ENCODE measurements at places on chromosomes 12 and 14. TPM values are rescaled to one million over a fixed set of nuclear protein-coding genes. Genes with fewer than 3 reads are reported as not detected.

CCDC38 gene
- not detected for total RNA-seq

NANOG gene
- not detected for total RNA-seq

OR4E1 gene
- total RNA-seq: not detected

DNA sequence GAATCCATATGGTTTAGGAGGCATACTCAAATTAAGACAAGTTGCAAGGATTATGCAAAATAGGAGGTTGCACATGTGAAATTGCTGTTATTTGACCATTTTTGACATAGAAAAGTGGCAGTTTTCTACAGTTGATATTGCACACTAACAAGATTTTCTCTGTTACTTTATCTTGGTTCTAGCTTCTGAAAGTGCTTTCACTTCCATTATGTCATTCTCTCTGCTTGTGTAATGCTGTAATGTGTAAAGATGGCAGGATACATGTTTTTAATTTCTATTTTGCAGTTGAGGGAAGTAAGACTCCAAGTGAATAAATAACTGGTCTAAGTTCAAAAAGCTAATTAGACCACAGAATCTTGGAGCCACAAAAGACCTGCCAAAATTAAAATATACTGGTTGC lies 60.6 kb downstream of the MYRFL start:
- H3K4me3 ChIP-seq: no peak overlapping the region
- no peak overlapping the region for H3K27ac ChIP-seq
- H3K36me3 ChIP-seq: no peaks in the 10 kb centered on the region

DNA sequence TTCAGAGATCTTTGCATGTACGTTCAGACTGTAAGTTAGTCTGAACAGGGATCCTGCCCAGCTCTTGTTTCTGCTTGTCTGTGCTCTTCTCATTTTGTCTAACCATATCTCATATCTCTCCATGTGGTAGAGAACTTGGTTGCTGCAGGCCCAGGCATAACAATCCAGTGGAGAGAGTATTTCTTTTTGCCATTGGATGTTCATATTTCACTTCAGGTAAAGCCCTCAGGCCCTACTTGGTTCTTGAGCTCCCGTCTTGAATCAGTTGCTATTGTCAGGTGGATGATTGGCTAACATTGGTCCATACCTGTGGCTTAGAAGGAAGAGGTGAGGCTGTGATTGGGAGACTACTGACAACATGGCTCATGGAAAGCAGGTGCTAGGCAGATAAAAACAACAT lies 357.7 kb upstream of the FLRT2 start:
- no peak overlapping the region for H3K4me3 ChIP-seq
- no peaks in the 10 kb centered on the region for H3K27me3 ChIP-seq
- no peak overlapping the region for H3K27ac ChIP-seq
- no peaks in the 10 kb centered on the region for H3K4me1 ChIP-seq
- no peaks in the 10 kb centered on the region for H3K36me3 ChIP-seq

- DNase-seq: no peak
- H3K4me1 ChIP-seq: no peaks in the 10 kb centered on the region
- H3K36me3 ChIP-seq: no peaks in the 10 kb centered on the region
- H3K27me3 ChIP-seq: peaks cover 19% of the 10 kb centered on the region
These were observed 23.4 kb upstream of the LRP6 start for GRCh38 chr12:12290206-12290605.

DNA sequence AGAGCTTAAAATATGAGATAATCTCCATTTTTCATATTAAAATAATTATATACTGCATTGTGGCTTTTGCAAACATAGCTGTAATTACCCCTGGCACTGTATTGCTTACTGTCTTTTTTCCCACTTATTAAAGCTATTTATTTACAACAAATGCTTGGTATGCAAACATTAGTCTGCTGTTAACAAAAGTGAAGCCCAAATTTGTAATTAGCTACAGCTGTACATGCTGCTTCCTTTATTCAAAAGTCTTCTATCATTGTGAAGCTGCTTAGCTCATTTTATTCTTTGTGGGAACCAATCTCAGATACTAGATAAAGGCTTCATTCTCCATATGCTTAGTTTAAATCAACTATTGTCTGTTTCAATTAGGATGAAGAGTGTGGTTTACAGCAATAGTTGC lies 425.8 kb upstream of the FOXG1 start:
- no peak overlapping the region for H3K27ac ChIP-seq
- H3K4me3 ChIP-seq: no peak overlapping the region
- no peaks in the 10 kb centered on the region for H3K4me1 ChIP-seq
- no peak for DNase-seq
- H3K36me3 ChIP-seq: no peaks in the 10 kb centered on the region
- H3K27me3 ChIP-seq: no peaks in the 10 kb centered on the region

DNA sequence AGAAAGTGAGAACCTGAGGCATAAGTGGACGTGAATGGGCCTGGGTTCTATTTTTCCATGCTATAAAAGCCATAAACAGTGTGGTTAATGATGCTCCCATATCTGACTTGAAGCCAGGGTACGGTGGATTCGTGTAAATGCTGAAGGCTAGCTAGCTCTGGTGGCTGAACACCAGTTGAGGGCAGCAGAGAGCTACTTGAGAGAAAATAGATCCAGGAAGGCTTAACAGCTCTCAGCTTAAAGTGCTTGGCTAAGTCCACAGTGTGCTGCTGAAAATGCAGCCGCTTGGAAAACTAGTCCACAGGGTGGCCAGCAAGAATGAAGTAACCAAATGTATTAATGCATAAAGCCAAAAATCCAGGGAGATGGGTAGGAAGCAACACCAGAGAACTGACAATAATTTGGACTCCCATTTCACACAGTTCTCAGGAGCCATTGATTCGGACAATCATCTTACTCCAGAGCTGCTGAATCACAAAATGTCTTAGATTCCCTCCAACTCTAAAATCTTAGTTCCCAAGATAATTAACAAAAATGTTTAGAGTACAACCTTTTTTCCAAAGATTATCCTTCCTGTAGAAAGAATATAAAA lies 15.0 kb upstream of the FOXG1 start:
- peaks cover 18% of the 10 kb centered on the region for H3K27me3 ChIP-seq
- H3K27ac ChIP-seq: no peak overlapping the region
- H3K4me3 ChIP-seq: no peak overlapping the region
- no peak for DNase-seq

DNA sequence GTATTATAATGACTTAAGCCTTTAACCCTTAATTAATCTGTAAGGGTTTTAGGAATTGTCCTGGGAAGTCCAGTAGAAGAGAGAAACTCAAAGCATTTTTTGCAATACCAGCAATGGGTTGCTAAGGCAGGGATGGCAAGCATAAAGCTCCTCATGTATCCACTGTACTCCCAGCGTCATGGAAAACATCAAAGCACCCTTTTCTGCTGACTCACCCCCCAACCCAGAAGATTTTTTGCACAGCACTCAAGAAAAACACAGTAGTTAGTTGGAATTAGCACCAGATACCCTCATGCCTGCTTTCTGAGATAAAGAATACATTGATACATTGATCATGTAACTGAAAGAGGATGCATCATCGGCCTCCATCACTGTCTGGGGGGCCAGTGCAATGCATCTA lies 199.1 kb upstream of the CNOT2 start:
- H3K27ac ChIP-seq: no peak overlapping the region
- H3K36me3 ChIP-seq: no peaks in the 10 kb centered on the region
- no peak for DNase-seq
- H3K4me1 ChIP-seq: peaks cover 7% of the 10 kb centered on the region

- no peak within 1 kb of the TSS for H3K27ac ChIP-seq
- no peaks in the 10 kb centered on the region for H3K36me3 ChIP-seq
- no peaks in the 10 kb centered on the region for H3K4me1 ChIP-seq
- peaks cover 14% of the 10 kb centered on the region for H3K27me3 ChIP-seq
- DNase-seq: no peak
These were observed at the start of gene C14orf39 for GRCh38 chr14:60485598-60486251. Gene C14orf39 (minus strand): TSS chr14:60486063. CDS start chr14:60485078, 985 bp downstream.

DNA sequence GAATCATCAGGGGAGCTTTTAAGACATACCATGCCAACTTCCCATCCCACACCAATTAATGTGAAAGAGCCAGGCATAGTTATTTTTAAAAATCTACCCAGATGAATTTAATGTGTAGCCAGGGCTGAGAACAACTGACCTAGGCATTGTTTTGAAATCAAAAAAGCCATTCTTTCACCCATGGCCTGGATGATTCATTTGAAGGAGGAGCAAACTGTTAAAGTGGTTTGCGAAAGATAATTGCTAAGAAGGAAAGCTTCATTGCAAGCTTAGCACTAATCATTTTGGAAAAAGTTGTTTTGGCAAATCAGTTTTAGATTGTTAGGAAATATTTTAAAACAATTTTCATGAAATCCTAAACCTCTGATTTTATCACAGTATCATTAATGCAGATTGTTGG lies 2.1 kb upstream of the GTSF1 start:
- H3K4me1 ChIP-seq: no peaks in the 10 kb centered on the region
- H3K4me3 ChIP-seq: no peak overlapping the region
- no peaks in the 10 kb centered on the region for H3K36me3 ChIP-seq
- H3K27ac ChIP-seq: no peak overlapping the region

DNA sequence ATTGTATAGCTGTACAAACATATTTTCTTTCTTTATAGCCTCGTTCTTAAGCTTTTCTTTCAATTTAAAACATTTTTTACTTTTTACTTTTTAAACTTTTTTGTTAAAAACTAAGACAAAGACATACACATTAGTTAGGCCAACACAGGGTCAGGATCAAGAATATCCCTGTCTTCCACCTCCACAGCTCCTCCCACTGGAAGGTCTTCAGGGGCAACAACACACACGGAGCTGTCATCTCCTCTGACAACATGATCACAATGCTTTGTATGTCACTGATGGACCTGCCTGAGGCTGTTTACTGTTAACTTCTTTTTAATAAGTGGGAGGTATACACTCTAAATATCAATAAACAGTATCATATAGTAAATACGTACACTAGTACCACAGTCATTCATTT lies 191.3 kb downstream of the SYT10 start:
- no peaks in the 10 kb centered on the region for H3K36me3 ChIP-seq
- H3K27ac ChIP-seq: no peak overlapping the region
- no peak for DNase-seq
- no peaks in the 10 kb centered on the region for H3K27me3 ChIP-seq

GRCh38 chr14:69760810-69761209 lies 6.1 kb upstream of the SRSF5 start:
- H3K4me3 ChIP-seq: no peak overlapping the region
- no peak for DNase-seq
- no peaks in the 10 kb centered on the region for H3K27me3 ChIP-seq
- H3K36me3 ChIP-seq: no peaks in the 10 kb centered on the region

DNA sequence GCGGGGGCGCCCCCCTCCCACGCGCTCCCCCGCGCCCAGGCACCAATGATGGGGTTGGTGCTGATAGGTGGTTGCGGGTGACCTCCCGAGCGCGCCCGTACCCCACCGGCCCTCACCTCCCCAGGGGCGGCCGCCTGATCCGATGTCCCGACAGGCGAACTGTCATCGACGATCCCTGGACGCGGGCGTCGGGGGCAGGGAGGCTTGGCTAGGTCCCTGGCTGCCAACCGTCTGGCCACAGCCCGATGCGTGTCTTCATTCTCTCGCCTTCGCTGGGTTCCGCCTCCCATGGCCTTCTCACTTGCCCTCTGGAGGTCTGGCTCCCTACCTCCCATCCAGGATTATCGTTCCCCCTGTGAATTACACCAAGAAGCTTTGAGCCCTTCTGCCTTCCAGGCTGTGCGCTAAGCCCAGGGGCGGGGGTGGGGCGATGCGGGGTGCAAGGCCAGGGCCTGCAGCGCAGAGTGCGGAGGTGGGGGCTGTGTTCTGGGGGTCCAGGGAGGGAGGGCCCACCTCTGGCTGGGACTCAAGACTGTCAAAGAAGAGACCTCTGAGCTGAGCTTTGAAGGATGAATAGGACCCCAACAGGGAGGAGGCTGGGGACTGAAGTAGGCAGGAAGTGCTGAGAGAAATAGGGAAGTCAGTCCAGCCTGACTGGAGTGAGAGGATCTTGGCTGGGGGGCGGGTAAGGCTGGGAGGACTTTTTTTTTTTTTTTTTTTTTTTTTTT lies 7.7 kb upstream of the RACGAP1 start:
- peak overlapping the region; percentile 56 for H3K4me3 ChIP-seq
- H3K36me3 ChIP-seq: no peaks in the 10 kb centered on the region
- peak overlapping the region; percentile 39 for H3K27ac ChIP-seq
- no peak for DNase-seq
- H3K27me3 ChIP-seq: peaks cover 20% of the 10 kb centered on the region
- peaks cover 14% of the 10 kb centered on the region for H3K4me1 ChIP-seq

GRCh38 chr12:131194166-131194565 lies 240.5 kb downstream of the ADGRD1 start:
- no peaks in the 10 kb centered on the region for H3K36me3 ChIP-seq
- no peak for DNase-seq
- peaks cover 6% of the 10 kb centered on the region for H3K27me3 ChIP-seq
- H3K4me1 ChIP-seq: no peaks in the 10 kb centered on the region

GRCh38 chr12:93743999-93744689 lies 67.0 kb downstream of the CRADD start:
- peak overlapping the region; percentile 89 for H3K27ac ChIP-seq
- no peaks in the 10 kb centered on the region for H3K36me3 ChIP-seq

GRCh38 chr12:125187148-125187745 lies 122.0 kb downstream of the AACS start:
- H3K27ac ChIP-seq: no peak overlapping the region
- H3K4me1 ChIP-seq: peaks cover 42% of the 10 kb centered on the region
- peaks cover 93% of the 10 kb centered on the region for H3K27me3 ChIP-seq
- H3K4me3 ChIP-seq: peak overlapping the region; percentile 50

DNA sequence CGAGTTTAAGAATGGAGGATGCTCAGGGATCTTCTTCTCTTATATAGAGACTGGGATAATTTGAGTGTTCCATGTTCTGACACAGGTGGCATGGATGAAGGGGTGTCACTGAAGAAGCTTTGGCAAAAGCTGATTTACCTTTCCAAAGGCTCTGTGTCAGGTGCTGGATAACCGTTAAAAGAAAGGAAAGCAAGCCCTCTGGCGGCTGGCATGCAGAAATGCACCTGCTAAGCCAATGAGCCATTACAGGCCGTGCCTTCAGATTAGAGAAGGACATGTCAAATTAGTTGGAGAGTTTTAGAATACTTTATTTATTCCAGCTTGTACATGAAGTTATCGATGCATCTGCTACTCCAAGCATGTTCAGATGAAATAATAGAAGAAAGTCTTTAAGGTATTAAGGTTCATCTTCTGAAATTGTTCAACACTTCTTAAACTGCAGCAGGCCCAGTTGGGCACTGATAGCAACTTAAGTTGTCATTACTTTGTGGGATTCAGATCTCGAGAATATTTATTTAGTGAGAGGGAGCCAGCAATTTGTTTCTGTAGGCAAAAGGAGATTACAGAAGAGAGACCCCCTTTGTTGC lies 678.2 kb downstream of the NRXN3 start:
- H3K36me3 ChIP-seq: no peaks in the 10 kb centered on the region
- no peak for DNase-seq
- no peak overlapping the region for H3K27ac ChIP-seq
- no peaks in the 10 kb centered on the region for H3K27me3 ChIP-seq
- H3K4me1 ChIP-seq: no peaks in the 10 kb centered on the region
